ENCODE measurements at places on chromosomes 2 and 18.

DNA sequence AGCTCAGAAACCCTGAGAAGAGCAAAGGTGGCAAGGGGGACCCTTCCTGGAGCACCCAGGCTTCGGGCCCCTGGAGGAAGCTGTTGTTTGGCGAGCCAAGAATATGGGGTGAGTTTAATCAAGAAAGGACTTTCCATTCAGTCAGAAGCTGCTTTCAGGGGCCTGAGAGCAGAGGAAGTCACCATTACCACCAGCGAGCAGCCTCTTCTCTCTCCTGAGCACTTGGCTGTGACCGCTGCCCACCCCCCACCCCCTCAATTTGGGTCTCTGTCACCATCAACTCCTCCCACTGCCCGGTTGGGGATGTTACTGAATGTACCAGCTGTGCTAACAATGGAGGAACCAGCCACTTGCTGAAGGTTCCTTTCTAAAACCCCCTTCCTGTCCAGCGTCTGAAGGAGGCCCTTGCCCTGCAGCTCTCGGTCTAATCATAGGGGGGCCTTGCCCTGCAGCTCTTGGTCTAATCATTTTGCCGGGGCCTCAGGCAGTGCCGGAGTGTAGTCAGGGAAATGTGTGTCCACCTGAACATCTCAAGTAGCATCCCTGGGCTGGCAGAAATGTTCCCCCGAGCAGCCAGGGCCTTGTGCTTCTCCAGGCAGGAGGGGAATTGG, 943 bp downstream of the INPP5D start:
- DNase-seq = no peak

GRCh38 chr2:150710041-150710440, 222.6 kb upstream of the RND3 start:
- DNase-seq = no peak

DNA sequence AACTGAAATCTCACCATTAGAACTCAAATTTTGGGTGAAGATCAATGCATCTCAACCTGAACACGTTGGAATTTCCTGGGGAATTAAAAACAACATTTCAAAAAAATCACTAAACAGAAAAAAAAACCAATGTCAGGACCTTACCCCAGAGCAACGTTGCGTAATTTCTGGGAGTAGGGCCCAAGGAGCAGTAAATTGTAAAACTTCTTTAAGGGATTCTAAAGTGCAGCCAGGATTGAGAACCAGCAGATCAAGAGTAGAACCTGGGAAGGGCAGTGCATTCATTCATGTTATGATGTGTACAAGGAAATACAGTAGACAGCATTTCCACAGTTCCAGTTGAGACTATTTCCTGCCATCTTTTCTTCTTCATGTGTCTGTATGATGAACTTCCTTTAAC, 56.9 kb downstream of the RHBDD1 start:
- DNase-seq = no peak

GRCh38 chr18:48595703-48596218, 56.9 kb downstream of the CTIF start:
- DNase-seq = no peak

DNA sequence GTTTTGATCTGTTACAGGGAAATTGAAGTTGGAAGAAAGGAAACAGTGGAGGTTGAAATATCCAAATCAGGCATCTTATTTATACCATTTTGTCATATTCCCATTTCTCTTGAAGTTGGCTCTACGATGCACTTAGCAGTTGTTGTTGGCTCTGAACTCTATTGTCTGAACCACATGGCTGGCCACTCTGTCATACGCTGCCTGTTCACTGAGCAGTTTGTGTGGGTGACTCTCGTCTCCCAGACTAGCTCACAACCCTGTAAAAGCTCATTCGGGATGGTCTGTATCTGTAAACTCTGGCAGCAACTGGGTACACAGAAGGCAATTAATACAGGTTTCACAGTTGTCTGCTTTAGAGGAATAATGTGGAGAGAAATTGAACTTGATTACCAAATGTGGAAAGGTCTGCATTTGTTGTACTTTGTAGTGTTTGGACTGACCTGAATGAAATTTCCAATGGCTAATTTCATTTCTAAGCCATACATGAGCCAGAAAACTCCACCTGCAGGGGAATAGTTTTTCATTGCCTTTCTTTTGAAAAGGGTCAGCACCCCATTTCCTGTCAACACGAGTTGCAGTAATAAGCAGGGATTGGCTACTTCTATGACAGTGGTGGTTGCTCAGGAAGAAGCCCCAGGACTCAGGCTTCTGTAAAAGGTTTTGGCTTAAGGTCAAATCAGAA, 378.2 kb downstream of the OSR1 start:
- no peak for DNase-seq

DNA sequence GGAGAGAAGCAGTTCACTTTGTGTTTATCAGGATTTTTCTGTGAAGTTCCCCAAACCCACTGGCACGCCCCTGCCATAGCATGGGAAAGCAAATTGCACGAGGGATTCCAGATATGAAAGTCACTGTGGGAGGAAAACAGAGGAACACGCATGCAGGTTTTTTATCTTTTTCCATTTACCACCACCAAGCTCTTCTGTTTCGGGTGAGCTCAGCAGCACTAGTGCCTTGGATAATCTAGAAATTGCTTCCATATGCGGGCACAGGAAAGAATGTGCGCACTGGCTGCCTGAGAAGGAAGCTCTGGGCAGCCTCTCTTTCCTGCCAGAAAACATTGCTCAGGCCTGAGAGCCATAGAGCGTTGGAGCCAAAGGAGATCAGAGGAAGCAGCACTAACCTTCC, 65.9 kb upstream of the WIPF1 start:
- DNase-seq = no peak

DNA sequence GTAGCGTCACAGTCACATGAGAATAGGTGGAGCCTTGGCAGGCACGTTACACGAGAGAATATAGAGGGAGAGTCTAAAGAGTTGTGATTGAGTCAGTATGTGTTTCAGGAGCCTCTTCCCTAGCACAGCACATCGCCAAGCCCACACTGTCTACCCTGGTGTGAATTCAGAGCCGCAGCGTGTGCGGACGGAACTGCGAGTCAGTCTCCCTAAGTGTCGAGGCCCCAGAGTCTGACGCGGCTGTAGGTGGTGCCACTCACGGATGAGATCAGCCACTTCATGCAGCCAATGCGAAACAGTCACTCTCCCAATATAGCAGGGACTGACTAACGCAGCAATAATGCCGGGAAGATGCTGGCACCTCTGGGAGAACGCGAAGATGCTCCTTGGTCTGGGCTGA, 587.3 kb upstream of the ID2 start:
- no peak for DNase-seq

GRCh38 chr2:222656526-222657446, 894 bp upstream of the FARSB start:
- no peak for DNase-seq

DNA sequence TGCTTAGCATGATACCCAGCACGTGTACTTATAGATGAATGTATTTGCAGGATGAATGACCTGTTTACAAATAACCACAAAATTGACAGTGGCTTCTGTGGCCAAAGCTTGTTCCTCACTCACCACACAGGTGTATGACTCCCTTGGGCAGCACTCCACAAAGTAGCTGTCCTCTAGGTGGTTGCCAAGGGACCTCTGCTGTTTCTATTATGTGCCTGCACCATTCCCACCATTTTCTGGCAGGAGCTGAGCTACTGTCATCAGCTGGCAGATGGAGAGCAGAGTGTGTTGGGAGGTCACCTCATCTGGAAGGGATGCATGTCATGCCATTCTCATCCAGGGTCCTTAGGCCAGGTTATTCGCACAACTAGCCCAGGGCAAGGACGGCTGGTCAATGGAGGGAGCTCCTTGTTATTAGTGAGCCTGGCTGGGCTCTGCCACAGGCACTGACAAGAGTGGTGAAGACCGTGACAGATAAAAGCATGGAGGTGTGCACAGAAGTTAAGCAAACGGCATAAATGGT, 37.1 kb upstream of the TRIB2 start:
- DNase-seq = no peak

GRCh38 chr18:48721312-48721711, 182.5 kb downstream of the CTIF start:
- no peak for DNase-seq

DNA sequence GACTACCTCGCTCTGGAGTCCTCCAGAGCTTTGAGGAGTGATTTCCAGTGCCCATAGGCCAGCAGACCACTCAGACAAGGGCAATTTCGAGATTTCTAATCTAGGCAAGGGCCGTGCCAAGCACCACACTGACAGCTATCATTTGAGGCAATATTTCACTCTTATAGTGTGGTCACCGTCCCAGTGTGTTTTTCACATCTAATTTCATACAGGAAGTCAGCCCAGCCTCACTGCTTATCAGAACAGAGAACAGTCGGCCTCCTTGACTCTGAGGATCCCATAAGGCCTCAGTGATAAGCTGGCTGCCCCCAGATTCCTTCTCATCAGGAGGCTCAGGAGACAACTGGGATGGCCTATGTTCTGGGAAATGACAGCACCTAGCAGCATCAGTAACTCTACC, 581 bp downstream of the CAPN14 start:
- DNase-seq = no peak

DNA sequence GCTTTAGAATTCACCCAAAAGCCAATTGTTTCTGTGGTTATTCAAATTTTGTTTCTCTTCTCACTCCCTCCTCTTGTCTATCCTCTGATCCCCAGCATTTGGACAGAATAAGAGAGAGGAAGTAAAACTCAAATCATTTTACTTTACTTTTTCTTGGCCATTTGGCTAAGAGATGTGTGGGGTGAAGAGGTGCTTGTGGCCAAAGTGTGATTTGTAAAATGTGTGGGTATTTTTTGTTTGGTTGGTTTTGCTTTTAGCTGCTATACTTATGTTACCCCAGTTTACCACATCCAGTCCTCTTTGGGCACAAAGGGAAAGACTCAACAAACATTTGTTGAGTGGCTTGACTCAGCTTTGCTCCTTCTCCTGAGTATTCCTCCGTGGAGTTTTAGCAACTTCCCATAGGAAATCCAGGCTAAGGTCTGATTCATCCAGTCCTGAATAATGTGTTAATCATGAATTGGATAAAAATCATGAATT, 109.1 kb upstream of the CYP1B1 start:
- no peak for DNase-seq

DNA sequence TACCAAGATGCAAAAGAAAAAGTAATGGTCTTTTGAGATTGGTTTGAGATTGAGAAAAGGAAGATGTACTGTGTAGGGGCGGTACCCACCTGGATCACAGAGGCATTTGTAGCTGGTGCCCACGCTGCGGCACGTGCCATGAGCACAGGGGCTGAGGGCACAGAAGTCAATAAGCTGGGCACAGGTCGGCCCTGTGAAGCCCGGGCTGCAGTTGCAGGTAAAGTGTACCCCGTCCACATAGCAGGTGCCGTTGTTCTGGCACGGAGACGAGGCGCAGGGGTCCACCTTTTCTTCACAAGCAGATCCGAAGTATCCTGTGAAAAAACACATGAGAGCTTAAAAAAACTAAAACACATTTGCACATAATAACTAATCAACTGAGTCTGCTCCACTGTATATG, 176.1 kb upstream of the PID1 start:
- no peak for DNase-seq

- DNase-seq = no peak
Measured at GRCh38 chr2:224838335-224838734, 122.2 kb upstream of the CCDC195 start.

DNA sequence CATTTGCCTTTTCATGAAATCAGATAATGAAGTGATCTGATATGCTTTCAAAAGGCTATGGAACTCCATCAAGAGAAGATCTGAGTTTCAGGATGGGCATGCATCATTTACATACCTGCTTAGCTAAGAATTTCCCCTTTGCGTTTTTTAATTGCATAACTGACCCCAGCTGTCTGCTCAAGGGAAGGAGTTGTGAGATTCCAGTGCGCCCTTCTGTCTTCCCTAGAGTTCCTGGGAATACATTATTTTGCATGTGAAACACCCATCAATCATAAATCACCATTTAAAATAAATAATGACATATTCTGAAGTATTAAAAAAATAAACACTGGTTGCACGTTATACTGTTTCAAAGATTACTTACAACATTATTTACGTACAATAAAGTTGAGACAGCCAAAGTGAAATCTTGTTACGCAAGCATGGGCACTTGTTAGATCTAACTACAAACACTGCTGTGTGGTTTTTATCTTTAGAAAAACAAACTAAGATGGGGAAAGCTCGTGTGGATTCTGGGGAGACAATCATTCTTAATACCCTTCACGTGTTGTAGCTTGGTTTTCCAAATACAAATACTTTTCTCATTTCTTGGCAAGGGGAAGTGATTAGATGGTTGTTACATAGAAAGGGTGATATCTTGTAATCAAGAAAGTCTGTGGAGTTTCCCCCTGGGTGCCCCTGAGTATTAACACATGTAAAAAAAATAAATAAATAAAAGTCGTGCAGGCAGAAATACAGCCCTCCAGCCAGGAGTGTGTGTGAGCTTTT, 125.7 kb upstream of the LMAN1 start:
- no peak for DNase-seq

DNA sequence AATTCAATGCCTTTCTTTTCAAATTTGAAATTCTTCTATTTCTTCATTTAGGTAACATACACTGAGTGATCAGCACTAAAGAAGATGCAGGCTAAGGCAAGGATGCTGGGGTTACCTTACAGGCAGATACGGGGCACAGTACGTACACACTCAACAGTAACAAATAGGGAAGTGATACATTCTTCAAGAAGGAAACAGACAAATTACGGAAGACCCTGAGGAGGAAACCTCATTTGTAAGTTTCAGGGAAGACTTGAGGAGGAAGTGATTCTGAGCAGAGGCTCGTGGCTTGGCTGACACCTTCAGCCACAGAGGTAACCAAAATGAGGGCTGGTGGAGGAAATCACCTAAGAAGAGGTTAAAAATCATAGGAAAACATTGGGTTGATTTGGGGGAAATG, 1108.3 kb upstream of the KLHL29 start:
- no peak for DNase-seq

DNA sequence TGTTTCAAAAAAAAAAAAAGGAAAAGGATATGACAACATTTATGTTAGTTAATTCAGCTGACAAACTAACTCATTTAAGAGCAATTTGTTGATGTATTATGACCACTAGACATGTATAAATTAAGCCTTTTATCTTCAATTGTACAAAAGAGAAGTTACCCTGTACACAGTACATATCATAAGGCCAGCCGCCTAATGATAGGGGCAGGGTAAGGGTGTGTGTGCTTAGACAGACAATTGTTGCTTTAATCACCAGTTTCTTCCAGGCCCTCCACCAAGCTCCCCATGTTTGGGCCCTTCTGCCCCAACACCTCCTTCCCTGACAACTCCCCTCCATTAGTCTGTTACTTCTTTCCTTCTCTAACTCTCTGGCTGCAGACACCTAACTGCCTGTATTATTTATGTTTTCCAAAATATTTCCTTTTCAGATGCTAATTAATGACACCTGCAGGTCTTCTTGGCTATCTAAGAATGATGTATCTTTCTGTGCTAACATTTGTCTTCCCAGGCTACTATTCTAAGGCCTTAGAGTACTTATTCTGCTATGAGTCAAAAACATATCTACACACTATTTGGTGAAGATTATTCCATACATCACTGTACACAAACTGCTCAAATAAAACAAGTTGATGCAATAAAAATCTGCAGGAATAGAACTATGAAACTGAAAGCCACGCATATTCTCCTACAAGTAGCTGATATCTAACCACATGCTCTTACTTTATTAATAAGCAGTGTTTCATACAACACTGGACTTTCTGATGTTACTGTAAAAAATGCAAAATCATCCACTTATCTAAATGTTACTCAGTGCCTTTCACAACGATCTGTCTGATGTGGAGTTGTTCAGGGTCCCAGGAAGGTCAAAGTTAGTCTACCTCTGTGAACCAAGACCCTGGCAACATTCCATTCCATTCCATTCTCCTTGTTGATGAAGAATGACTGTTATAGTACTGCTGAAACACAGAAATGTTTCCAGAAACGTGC, 26.4 kb downstream of the TMEM131 start:
- no peak for DNase-seq

- no peak for DNase-seq
Measured at GRCh38 chr2:109139865-109140396, 10.9 kb downstream of the SH3RF3 start.

GRCh38 chr2:225236769-225237323, 162.7 kb upstream of the NYAP2 start:
- DNase-seq = no peak
